ENCODE measurements at places on chromosomes 2 and 18.

- no peak for DNase-seq
These were observed 1.1 kb downstream of the MYCN start for GRCh38 chr2:15941481-15941850.

GRCh38 chr2:10796703-10797102, 15.9 kb downstream of the PDIA6 start:
- no peak for DNase-seq

- no peak for DNase-seq
These were observed 33.5 kb downstream of the LGALSL start for GRCh38 chr2:64487256-64488049.

GRCh38 chr2:222440673-222441422, 16.5 kb downstream of the SGPP2 start:
- no peak for DNase-seq

DNA sequence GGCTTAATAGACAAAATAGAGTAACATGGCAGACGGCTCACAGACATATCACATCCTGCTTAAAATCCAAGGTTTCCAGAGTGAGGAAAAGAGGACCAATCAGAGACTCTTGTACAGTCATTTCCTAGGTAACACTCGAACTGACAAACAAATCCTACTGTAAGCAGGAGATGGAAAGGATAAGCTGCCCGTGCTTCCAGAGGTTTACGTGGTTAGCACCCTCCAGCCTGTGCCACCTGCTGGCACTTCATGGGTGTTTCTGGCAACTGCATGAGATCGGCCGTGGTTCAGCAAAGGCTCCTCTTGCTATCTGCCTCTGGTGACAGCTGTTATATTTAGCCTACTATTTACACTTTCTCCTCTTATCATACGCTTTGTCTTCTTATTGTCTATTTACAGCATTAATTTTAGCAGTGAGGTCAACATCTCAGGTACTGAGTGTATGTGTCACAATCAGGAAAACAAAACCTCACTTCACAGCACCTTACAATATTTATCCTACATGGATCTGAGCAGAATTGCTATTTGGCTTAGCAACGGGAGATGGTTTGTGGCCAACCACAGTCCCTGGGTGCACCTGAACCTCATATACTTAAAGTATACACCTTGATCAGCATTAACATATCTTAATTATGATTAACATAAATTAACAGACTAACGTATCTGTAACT, 226.9 kb downstream of the TMEM163 start:
- no peak for DNase-seq

- no peak for DNase-seq
These were observed 124.5 kb downstream of the DCDC2C start for GRCh38 chr2:3827673-3828575.

- no peak for DNase-seq
These were observed 137.4 kb downstream of the RIT2 start for GRCh38 chr18:42977982-42978637.

DNA sequence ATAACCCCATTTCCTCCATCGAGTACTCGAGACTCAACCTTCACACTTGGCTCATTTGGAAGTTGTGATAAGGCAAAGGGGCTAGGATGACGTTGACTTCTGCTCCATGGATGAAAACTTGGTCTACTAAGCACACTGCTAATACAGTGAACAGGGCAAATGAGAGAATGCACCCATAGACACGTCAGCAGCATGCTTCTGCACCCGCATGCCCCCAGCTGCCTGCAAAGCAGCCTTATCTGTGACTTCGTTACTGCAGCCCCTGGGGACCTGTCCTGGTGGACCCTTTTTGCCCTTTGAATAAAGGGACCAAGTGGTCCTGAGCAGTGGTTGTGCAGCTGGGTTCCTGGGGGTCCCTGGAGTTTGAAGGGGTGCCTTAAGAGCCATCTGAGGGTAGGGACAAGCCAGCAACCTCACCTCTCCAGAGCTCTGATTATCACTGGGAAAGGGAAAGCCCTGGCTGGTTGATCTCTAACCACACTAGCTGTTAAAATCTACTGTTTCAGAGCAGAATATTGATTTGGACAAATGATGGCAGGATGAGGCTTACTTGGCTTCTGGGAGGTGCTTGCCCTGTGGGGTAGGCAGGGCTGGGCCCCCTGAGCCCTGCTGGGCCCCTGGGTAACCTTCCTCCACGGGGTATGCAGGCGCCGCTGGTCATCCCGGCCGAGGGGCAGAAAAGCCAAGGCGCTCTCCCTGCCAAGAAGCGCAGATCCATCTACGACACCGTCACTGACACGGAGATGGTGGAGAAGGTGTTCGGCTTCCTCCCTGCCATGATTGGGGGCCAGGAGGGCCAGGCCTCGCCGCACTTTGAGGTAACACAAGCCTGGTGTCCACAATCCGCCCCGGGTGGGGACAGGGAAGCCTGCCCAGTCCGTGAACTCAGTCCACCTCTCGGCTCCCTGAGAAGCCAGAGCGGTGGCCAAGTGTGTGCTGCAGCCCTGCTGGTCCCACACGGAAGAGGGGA, 37.6 kb upstream of the GPR17 start:
- no peak for DNase-seq

- no peak for DNase-seq
These were observed 736.0 kb upstream of the CELF4 start for GRCh38 chr18:38301621-38302020.

- no peak for DNase-seq
These were observed 1574.2 kb upstream of the ACVR2A start for GRCh38 chr2:146270618-146271017.

GRCh38 chr2:150159300-150159699, 328.2 kb downstream of the RND3 start:
- no peak for DNase-seq

DNA sequence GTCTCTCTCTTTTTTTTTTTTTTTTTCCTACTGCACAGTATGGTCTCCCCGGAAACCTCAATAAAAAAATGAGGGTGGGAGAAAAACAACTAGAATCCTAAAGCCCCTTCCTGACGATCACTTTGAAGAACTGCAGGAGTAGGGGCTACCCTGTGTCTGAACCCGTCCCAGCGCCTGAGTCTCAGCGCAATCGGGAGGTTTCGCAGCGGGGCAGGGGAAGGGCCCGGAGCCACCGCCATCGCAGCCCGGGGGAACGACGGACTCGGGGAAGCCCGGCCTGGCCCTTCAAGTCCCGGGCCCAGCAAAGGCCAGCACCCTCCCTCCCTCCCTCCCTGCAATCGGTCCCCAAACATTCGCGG, 411 bp downstream of the NARS1 start:
- DNase-seq, result no peak

DNA sequence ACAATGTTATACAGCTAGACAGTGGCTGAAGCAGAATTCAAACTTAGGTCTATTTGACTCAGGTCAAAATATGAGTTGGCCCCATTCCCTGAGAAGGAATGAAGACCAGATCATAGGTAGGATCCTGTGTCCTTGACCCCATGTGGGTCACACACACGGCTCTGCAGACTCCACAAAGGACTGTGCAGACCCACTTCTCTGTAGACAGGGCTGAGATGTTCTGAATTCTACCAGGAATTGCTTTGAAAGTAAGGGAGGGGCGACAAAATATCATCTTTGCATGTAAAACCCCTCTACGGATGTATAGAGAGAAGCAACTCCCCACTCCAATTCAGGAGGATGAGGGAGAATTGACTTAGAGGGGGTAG, 62.3 kb upstream of the CTIF start:
- DNase-seq, result no peak

DNA sequence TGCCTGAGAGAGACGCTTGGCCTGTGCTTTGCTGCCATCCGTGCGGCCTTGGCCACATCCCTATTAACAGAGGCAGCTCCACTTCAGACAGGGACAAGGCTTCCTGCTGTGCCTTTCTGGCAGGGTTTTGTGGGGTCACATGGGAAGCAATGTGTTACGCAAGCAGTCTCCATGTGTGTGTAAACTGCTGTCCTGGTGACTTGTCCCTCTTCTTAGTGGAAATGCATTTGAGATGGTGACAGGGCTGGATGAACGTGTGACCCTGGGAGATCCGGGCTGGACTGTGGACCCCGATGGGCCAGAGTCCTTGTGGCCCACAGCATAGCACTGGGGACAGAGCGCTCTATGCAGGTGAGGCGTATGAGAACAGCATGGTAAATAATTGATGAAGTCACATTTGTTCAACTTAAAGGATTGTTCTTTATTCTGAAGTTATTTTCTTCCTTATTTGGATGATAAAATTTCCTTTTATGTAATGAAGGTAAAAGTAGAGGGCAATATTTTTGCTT, 23.2 kb downstream of the ASB1 start:
- no peak for DNase-seq
